ENCODE measurements at places on chromosomes 4 and X.

DNA sequence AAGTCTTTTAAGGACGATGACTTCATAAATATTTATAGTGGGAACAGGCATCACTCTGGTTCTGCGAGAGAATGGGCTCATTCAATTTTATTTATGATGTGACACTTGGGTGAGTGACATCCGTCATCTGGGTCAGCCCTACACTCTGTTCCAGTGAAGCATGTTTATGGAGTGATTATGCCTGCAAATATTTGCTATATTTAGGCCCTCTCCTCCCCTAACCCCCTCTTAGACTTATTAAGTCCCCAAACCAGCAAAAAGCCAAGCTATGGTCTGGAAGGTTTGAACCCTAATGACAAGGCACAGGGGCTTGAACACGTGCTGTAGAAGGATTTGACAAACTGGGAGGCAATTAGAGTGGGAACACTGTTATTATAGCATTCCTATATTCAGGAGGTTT is 55.9 kb downstream of the C4orf51 start:
- no peak for DNase-seq

DNA sequence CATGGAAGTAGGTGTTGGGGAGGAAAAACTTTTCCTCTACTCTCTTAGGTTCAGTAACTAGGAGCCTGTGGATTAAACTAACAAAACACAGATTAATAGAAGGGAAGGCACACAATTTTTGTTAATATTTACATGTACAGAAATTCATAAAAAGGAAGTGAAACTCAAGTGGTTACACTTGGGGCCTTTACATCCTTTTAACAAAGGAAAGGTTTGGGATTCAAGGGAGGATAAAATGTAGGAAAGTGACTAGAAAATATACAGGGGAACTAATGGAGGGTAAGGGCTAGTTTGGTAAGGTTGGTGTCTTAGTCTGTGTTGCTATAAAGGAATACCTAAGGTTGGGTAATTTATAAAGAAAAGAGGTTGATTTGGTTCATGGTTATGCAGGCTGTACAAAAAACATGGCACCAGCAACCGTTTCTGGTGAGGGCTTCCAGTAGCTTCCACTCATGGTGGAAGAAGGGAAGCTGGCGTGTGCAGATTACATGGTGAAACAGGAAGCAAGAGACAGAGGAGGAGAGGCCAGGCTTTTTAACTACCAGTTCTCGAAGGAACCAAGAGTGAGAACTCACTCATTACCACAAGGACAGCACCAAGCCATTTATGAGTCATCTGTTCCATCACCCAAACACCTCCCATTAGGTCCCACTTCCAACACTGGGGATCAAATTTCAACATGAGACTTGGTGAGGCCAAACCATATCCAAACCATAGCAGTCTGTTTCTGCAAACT is 124.4 kb downstream of the CHRDL1 start:
- DNase-seq = no peak

- no peak for DNase-seq
Observed at GRCh38 chr4:36348403-36348938, 67.1 kb downstream of the DTHD1 start.

DNA sequence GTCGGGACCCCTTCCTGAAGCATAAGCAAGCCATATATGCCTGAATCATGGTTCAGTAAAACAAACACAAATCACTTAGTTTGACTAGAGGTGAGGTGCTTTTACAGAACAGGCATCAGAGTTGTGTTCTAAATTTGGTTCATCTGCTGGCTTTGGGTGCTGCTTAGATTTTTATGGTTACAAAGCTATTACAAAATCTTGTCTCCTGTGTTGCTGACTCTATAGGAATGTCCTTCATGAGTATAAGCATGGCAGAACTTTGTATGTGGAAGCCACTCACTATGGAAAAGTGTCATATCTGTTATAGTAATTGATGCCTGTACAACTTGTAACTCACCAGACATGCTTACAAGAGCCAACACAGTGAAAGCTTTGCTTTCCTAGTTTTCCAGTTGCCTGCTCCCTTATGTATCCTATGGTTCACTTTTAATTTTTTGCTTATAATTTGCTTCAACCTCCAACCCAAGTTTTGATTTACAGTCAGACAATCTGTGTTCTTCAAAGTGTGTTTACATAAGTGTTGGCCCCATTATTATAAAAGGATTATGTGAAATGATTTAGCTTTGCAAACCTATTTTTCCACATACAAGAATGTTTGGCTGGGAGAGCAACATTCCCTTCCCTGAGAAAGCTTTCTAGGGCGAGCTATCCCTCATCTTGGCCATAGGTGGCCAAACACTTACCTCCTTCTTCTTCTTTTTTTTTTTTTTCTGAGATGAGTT is 30.0 kb upstream of the CYP2U1 start:
- DNase-seq = no peak

DNA sequence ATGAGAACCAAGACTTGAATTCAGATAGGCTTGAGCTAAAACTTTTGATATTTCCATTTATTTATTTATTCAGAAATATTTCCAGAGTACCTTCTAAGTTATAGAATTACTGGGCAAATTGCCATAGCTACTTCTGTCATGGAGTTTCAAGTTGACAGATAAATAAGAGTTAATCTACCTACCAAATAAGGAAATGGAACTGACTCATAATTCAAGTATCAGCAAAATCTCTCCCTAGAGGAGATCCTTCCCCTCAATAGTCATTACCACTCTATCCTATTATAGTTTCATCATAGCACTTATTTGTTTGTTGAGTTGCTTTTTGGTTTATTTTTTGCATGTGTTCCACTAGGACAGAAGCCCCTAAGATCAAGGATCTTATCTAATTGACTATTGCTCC is 48.8 kb upstream of the CCSER1 start:
- no peak for DNase-seq

GRCh38 chrX:16635596-16635995 is 14.4 kb upstream of the S100G start:
- no peak for DNase-seq

Measured in thoracic aorta (tissue), 2 donors.